ENCODE measurements at places on chromosomes 12 and 14.

GRCh38 chr12:77166696-77167095 lies 101.3 kb upstream of the E2F7 start:
- DNase-seq, result no peak

DNA sequence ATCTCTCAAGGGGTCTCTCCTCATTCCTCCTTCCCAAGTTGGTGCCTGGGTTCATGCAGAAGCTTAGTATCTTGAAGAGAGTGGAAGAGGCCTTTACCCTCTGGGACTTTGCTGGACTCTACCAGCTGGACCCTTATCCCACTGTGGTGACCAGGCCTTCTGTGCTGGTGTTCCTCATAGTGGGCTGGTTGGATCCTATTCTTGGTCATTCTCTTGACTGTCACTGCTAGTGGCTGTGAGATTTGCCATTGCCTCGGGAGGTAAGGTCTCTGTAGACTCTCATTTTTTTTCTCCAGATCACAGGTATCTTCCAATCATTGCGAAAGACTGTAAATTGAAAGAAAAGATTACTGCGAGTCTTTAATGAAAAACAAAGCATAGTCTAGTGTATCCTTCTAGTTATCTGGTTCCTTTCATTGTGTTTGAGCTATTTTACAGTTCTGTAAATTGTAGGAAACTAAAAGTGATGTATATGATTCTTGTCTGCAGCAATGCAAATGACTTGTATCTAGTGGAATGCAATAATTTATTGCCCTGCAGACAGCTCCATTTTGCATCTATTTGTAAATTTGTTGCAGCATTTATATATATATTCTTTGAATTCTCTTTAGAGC lies 217.9 kb downstream of the AEBP2 start:
- DNase-seq, result no peak

DNA sequence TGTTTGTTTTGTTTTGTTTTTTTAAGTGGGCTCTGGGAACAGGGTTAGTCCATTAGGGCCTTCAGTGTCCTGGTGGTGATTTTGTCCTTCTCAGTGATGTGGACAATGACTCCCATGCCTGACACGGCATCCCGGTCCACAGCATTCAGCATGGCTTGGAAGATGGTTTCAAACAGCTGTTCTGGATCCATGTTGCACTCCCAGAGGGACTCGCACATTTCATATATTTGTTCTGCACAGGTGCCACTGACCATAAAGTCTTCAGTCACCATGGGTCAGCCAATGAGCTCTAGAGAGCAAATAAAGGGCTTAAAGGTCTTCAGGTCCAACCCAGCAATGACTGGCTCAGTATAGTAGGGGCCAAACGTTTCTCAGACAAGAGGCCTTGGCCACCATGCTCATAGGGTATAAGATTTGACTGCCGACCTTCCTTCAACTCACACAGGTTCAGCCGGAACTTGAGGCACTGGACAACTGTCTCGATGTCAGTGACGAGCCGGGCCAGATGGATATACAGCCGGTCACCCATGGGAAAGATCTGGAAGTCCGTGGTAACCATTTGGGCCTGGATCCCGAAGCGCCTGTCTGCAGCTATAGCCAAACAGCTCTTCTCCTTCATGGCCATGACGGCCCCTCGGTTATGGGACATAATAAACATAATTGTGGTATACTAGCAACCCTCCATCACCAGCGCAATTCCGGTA lies 18.0 kb downstream of the OR10P1 start:
- no peak for DNase-seq

- DNase-seq, result no peak
These were observed 108.4 kb downstream of the PPP1R12A start for GRCh38 chr12:79826267-79827128.

DNA sequence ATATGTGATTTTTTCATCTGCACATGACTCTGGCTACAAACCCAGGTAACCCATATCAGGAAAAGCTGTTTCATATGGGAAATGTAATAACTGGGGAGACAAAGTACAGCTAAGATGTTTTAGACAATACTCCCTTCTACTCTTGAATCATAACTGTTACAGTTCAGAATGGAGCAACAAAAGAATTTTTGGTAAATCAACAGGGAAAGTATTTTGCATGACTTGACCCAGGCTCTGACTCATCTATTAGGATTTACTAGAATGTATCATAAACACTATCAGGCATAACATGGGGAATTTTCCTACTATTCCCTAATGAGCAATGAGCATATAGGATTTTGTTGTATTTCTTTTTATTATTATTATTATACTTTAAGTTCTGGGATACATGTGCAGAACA lies 553.0 kb downstream of the SLC16A7 start:
- DNase-seq, result no peak

DNA sequence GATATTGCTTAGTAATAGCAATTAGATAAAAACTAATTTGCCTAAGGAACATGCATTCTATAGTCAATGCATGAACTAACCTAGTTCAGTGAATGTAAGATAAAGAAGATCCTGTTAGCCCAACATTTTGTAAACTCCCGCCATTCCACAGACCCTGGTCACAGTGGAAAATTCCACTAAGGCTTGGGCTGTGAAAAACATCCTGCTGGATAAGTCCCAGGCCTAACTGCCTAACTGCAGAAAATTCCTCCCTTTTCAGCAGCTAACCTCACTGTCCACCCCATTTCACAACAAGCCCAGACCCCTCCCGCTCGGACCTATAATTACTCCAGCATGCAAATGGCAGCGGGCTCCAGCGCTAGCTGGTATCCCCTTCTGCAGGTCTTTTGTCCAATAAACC lies 97.9 kb upstream of the GARIN6 start:
- no peak for DNase-seq

DNA sequence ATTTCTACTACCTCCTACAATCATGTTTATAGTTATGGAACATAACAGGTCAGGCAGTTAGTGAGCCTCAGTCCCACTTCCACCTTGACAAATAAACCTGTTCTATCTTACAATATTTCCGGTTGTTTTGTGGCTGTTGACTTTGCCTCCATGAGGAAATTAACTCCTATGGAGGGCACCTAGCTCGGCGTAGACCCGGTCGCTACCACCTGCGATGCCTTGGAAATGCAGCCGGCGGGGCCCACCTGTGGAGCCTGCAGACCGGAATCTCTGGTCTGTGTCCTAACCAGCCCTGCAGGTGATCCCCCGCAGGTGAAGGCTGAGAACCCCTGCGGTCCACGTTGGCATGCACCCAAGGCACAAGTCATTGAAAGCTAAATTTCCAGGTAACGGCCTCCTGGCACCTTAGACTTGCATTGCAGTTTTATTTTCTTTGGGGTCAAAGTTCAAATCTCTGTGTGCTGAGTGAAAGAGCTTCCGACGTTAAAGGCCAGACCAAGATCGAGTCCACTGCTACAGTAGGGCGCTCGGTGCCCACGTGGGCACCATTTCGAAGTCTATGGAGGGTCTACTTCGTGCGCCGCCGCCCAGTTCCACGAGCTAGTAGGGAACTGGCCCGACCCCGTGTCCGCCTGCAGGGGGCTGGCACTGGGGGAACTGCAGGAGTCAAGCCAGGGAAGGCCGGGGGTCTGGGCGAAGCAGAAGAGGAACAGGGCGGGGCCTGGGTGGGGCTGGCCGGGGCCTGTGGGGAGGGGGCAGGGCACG lies 782 bp upstream of the PIWIL1 start:
- no peak for DNase-seq

DNA sequence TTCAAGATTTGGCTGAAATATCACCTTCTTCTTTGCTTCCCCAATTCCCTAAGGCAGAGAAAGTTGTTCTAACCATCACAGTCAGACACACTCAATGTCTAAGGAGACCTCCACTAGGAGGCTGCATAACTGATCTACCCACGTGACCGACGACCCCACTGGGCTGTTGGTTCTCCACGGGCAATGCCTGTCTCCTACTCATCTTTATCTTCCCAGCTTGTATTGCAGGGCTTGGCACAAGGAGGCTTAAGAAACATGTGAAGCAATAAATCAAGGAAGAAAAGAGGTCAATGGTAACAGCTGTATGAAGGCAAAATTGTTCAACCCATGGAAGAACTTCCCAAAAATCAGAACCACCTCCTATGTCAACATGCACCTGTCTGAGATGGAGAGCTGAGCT lies 27.1 kb downstream of the NT5DC3 start:
- DNase-seq, result no peak

DNA sequence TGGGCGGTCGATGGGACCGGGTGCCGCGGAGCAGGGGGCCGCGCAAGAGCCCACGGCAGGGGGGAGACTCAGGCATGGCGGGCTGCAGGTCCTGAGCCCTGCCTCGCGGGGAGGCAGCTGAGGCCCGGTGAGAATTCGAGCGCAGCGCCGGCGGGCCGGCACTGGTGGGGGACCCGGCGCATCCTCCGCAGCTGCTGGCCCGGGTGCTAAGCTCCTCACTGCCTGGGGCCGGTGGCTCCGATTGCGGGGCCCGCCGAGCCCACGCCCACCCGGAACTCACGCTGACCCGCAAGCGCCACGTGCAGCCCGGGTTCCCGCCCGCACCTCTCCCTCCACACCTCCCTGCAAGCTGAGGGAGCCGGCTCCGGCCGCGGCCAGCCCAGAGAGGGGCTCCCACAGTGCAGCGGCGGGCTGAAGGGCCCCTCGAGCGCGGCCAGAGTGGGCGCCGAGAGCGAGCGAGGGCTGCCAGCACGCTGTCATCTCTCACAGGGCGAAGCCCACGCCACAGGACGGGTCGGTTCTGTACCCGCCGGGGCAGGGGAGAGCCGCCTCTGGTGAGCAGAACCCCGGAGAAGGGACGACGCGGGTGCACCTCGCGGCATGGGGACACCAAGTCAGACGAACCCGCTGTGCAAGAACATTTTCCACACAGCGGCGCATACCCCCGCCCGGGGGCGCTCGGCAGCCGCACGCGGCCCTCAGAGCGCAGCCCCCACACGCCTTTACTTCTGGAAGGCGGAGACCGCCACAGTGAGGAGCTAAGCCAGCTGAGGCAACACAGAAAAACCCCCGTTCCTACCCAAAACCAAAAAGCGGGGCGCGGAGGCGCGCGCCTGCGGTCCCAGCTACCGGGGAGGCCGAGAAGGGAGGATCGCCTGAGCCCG lies 1.2 kb upstream of the SIVA1 start:
- DNase-seq, result no peak

DNA sequence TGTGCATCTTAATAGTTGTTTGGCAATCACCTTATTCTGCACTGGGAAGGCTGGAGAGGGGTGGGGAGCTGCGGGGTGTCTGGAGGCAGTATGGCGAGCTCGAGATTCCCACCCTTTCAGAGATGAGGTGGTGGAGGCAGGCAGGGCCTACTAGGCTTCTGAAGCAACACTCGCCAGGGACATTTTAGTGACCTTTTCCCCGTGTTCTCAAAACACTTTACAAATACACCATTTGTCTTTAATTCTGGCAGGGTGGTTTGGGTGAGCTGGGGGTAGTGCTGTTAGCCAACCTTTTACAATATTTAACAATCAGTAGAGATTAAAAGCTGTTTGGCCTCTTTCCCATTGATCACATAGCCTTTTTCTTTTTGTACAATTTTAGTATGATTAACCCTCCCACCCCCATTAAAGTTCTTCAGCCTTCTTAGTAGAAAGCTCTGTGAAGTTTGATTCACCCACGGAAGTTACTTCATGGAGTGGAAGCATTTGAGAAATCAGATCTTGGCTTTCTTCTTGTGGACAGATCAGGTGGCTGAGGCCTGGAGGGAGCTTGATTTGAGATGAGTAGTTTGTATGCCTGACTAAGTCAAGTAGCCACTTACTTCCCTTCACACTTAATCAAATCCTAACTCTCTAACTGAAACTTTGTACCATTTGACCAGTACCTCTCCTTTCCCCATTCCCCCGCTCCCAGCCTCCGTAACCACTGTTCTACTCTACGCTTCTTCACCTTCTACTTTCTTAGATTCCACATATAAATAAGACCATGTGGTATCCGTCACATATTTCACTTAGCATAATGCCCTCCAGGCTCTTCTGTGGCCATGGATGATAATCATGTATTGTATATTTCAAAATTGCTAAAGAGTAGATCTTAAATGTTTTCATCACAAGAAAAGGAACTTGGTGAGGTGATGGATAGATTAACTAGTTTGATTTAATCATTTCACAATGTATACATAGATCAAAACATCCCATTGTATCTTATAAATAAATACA lies 41.0 kb downstream of the TRAF3 start:
- DNase-seq, result no peak

- DNase-seq, result no peak
These were observed 80.9 kb upstream of the SLC38A2 start for GRCh38 chr12:46453428-46453827.

DNA sequence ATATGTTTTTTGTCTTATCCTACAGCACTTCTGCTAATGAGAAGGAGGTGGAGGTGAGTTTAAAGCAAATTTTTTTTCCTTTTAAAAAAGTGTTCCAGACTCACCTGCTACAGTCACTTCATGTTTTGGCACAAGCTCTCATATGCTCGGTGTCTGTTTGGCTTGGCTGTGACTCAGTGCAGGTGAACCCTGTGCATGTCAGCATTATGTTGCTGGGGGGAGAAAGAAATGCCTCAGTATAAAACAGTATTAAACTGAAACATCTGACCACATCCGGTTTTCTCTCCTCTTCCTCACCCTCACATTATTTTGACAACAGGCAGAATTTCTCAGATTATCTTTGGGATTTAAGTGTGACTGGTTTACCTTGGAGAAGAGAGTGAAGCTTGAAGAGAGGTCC lies 105.2 kb downstream of the DNAI7 start:
- no peak for DNase-seq

DNA sequence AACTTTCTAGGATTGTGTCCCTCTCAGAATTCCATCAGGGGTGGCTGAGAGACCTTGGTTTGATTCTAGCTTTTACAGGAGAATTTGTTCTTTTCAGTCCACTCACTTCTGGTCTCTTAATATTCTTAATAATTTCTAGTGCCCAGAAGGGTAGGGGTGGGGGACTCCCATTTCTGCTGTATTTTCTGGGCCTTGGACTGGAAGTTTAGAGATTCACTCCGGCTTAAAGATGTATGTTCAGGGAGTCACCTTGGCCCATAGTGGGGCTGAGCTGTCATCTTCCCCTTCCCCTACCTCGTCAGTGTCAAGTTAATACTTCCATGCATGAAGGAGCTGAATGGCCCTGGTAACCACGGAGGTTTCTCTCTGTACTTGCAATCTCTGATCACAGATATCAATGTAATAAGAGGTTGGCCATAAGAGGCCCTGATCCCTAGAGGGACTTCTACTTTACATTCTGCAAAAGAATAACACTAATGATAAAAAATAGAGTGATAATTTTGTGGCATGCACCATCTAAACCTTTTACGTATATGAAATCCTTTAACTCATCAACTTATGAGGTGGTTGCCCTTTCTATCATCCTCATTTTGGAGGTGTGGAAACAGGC lies 6.7 kb downstream of the KRT81 start:
- no peak for DNase-seq

GRCh38 chr12:63410197-63410596 lies 258.1 kb downstream of the DPY19L2 start:
- no peak for DNase-seq

DNA sequence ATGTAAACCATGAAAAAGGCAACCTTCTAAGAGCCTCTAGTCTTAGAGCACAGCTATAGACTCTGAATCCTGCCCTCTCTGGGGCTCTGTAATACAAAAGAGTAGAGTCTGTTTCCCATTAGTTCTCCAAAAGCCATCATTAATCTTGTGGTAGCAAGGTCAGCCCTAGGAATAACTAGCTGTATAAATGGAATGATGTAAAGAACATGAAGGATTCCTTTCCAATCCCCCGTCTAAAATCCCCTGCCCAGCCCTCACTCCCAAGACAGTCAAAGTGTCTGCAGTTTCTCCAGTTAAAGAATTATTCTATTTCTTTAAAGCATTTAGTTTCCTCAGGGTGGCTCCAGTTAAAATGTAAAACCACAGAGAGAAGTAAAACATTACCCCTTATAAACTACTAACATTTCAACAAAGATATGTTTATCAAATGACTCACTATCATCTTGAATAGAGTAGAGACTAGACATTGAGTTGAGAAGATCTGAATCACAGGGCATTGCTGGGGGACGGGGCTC lies 104.2 kb downstream of the ST8SIA1 start:
- DNase-seq, result no peak

All from midbrain (tissue), 1 donor.